ENCODE measurements at places on chromosomes 12 and 14.

DNA sequence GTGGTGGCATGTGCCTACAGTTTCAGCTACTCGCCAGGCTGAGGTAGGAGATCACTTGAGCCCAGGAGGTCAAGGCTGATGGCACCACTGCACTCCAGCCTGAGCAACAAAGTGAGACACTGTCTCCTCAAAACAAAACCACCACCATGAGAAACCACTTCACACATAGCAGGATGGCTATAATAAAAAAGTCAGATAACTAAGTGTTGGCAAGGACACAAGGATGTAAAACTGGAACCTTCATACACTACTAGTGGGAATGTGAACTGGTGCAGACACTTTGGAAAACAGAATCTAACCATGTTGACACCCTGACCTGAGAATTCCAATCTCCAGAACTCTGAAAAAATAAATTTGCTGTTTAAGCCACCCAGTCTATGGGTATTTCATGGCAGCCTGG, 67.7 kb downstream of the ACADS start:
- DNase-seq, result no peak

DNA sequence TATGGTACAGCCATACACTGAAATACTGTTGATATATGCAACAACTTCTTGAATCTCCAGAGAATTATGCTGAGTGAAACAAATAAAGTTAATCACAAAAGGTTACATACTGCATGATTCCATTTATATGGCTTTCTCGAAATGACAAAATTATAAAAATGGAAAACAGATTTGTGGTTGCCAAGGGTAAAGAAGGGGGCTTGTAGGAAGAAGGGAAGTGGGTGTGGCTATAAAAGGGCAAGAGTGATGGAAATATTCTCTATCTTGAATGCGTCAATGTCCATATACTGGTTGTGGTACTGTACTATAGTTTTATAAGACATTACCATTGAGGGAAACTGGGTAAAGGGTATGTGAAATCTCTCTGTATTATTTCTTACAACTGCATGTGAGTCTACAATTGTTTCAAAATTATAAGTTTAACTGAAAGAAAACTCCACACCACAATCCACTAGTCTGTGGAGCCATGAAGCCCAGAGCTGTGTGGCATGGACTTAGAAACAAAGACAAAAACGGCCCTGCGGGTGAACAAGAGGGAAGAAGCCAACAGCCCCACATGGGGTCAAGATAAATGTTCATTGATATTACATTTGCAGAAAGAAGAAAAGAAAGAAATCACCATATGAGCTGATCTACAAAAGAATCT, 18.3 kb upstream of the TSPAN11 start:
- no peak for DNase-seq

GRCh38 chr14:101055776-101056374, 152.4 kb upstream of the RTL1 start:
- no peak for DNase-seq

- no peak for DNase-seq
Observed at GRCh38 chr14:36998686-36999085, 173.7 kb downstream of the SLC25A21 start.

- no peak for DNase-seq
Observed at GRCh38 chr12:9198012-9198411, 10.2 kb downstream of the PZP start.

DNA sequence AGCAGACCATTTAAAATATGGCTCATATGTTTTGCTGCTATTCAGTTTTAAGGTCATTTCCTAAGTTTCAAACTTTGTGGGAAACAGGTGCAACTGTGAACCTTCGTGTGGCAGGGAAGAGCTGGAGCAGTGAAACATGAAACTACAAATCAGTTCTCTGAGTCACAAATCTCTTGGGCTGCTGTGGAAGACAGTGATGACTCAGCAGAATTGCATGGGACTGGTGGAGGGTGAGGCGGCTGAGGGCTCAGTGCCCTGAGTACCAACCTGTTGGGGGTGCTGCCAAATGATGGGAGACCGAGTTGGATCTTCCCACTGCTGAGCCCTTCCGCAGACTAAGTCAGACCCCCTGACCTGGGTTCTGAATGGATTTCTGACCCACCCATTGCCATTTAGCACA, 8.4 kb upstream of the CALM1 start:
- no peak for DNase-seq

DNA sequence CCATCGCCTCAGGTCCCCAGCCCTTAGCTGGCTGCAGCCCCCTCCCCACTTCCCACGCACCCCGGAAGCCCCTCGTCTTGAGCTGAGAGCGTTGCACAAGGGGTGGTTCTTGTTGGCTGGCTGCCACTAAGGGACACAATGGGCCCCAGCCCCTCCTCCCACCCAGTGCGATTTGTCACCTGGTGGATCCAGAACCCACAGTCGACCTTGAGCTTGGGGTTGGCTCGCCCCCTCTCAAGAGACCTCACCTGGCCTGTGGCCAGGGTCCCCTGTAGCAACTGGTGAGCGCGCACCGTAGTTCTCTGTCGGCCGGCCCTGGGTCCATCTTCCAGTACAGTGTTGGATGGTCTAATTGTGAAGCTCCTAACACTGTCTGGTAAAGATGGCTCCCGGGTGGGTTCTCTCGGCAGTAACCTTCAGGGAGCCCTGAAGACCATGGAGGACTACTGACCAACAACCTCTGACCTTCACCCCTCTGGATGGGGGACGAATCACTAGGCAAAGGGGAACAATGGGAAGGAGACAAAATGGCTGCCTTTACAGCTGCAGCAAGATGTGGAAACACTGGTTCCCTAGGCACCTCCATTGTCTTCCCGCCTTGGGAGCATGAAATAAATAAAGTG, 6.6 kb downstream of the PHB2 start:
- DNase-seq, result no peak

GRCh38 chr14:79702197-79702596, 509.1 kb downstream of the DIO2 start:
- no peak for DNase-seq

DNA sequence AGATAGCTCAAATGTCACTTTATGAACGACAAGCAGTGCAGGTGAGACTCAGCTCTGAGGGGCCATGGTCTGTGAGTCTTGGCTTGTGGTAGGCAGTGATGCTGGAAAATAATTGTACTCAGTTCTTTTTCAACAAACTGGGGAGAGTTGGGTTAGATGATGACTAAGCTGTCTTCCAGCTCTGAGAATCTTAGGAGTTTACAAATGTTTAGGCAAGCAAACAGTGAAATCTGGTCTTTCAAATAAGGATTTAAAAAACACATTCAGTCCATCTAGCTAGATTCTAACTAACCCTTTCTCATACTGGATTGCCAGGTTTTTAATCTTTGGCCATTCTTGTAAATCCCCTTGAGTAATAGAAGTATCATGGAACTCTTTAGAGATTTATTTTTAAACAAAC, 3.4 kb downstream of the PHC1 start:
- DNase-seq, result no peak

- no peak for DNase-seq
Observed at GRCh38 chr12:25939606-25940005, 18.9 kb upstream of the RASSF8 start.

- DNase-seq, result no peak
Observed at GRCh38 chr14:33962016-33962415, 11.1 kb upstream of the EGLN3 start.

- no peak for DNase-seq
Observed at GRCh38 chr12:1882850-1883470, 35.5 kb downstream of the CACNA2D4 start.

DNA sequence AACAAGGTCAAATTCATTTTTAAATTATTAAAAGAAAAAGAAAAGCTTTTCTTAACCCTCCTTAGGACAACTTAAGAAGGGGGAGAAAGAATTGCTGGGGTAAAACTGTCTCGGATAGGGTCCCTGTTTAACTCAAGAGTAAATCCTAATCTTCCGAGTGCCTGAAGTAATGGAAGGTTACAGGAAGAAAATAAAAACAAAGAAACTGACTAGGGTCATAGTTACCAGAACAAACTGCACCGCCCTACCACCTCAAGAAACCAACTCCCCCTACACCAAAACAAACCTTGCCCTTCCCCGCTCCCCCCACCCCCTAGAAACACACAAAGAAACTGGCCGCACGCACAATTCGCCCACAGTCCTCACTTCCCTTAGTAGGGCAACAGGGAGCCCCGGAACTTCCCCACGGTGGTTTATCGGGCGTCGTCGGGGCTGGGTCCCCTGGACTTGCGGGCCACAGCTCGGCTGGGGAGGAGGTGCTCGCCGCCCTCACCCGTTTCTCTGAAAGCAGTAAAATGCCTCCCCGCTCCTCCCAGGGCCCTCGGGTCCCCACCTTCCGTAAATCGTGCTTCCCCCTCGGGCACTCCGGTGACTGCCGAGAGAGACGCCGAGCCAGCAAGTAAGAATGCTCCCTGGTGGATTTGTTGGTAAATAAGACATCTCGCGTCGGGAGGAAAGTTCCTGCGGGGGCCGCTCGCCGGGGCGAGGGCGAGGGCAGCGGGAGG, 2.4 kb downstream of the SINHCAF start:
- DNase-seq, result no peak

GRCh38 chr14:24909523-24910302, 140.2 kb downstream of the STXBP6 start:
- DNase-seq, result no peak

GRCh38 chr12:19021240-19021639, 108.3 kb upstream of the PLEKHA5 start:
- no peak for DNase-seq

GRCh38 chr12:53224897-53225634, 6.9 kb downstream of the RARG start:
- no peak for DNase-seq

- no peak for DNase-seq
Observed at GRCh38 chr12:112557951-112558630, 139.3 kb downstream of the PTPN11 start.

DNA sequence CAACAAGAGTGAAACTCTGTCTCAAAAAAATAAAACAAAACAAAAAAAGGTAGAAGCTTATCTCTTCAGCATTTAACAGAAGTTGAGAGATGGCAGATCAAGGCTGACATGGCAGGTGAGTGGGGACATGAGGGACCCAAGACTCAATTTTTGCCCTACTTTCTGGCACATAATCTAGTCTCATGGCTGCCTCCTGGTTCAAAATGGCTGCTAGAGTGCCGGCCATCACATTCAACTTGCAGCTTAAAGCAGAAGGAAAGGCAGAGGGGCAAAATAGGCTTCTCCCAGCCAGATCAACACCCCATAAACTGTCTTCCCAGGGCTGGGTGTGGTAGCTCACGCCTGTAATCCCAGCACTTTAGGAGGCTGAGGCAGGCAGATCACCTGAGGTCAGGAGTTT, 784.9 kb downstream of the MED13L start:
- DNase-seq, result no peak

DNA sequence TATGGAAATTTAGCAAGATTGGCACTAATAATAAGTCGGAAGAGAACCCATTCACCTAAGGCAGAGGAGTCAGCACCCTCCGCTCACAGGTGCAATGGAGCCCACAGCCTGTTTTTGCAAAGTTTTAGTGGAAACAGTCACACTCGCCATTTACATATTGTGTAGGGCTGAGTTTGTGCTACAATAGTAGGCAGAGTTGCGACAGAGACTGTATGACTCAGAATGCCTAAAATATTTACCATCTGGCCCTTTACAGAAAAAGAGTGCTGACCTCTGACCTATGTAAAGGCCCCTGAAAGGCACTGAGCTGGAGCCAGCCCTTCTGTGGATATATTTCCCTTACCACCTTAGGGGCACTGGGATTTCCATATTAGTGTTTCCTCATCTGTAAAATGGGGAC, 79.0 kb downstream of the PRIMA1 start:
- no peak for DNase-seq

DNA sequence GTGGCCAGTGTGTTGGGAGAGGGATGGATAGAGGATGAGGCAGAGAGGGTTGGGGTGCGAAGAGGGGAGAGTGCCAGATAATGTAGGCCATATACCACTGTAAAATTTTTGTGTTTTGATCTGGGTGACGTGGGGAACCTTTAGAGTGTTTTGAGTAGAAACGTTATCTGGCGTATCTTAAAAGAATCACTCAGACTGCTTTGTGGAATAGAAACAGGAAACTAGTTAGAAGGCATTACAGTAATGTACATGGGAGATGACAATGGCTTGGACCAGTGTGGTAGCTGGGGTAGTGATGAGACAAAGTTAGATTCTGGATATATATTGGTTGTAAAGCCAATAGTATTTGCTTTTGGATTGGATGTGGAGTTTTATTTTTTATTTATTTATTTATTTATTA, 20.6 kb downstream of the ATF1 start:
- no peak for DNase-seq

DNA sequence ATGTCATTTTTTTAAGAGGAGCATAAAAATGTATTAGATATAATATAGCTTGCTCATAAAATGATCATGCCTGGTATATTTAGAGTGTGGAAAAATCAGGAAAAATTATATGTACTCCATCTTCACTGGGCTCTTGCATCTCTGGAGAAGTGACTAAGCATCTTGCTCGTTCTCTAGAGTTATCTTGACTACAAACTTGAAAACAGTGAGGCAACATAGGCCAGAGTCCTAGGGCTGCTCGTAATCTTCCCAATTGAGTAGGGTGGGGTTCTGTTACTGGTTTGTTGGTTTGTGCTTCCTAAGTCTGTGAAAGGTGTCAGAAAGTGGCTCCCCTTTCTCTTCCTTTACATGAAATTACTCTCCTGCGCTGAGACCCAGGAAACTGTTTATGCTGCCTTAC, 46.2 kb downstream of the AACS start:
- DNase-seq, result no peak

GRCh38 chr12:80016684-80017083, 81.8 kb upstream of the PPP1R12A start:
- no peak for DNase-seq

- DNase-seq, result no peak
Observed at GRCh38 chr14:105258846-105259245, 10.5 kb downstream of the BTBD6 start.

DNA sequence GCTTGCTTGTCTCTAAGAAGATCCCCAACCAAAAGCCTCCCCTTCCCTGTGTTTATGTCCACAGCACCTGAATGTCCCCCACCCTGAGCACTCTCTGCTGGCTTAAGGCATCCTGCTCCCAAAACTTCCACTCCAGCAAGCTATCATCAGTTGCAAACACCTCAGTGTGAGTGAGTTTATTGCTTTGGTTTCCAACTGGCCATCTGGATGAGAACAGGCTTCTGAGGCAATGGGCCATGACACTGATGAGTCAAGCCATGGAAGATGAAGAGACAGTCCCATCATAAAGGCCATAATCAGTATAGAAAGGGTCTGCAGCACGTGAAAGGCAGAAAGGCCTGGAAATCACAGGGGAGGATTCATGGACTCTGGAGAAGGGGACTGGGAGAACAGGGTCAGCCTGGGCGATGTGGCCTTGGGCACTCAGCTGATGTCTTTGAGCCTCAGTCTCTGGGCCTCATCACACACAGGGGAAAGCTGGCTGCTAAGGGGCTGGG, 12.8 kb downstream of the CMKLR1 start:
- DNase-seq, result no peak

DNA sequence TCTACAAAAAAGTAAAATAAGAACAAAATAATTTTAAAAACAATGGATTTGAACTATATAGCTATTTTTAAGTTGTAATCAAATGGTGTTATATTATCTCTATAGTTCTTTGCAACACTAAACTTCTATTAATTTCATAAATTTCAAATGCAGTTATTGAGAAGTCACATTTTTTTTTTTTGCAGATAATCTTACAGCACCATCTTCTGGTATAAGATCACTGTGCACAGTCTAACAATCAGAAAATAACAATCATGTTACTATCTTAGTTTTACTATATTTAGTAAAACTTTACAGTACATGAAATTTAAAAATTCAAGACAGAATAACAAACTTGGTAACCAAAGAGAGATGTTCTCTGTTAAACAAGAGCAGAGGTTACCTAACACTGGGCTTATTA, 40.6 kb downstream of the GXYLT1 start:
- DNase-seq, result no peak
